ENCODE measurements at places on chromosomes 2 and 18.

DNA sequence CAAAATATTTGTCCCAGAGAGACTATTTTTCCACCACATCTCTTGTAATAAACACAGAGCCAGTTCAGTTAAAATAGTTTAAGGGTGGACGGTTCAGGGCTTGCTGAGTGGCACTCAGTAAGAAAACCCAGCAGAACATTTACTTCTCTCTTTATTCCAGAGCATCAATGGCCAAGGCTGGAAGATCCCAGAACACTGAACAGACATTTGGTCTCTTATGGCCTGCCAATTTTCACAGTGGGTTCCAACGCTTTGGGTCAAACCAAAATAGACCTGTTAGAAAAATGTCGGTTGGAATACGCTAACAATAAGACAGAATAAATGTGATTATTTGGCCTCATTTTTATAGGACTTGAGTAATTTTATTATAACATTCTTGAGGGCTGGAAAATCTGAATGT is 580.3 kb upstream of the TMEFF2 start:
- no peak for DNase-seq

- no peak for DNase-seq
Observed at GRCh38 chr2:11767779-11768178, 21.3 kb downstream of the LPIN1 start.

- DNase-seq = no peak
Observed at GRCh38 chr18:11689669-11690565, 853 bp downstream of the GNAL start.

DNA sequence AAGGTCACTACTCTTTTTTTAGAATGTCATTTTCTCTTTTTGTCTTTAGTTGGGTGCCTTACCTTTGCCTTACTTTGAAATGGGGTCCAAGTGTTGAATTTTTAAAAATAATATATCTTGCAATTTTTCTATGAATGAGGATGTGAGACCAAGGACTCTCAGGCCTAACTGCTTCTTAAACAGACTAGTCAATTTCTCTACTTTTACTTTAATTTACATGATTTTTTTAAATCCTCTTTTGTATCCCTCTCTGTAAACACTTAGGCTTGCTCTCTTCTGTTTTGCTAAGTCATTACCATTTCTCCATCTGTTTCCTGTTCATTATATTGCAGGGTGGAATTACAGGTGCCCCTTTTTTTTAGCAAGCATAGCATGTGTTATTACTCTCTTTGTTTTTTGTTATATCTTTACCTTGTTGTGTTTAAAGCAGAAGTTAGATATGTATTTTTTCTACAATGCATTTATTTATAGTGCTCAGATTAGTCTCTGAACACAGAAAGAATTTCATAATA is 261.8 kb downstream of the SPAG16 start:
- DNase-seq = no peak

DNA sequence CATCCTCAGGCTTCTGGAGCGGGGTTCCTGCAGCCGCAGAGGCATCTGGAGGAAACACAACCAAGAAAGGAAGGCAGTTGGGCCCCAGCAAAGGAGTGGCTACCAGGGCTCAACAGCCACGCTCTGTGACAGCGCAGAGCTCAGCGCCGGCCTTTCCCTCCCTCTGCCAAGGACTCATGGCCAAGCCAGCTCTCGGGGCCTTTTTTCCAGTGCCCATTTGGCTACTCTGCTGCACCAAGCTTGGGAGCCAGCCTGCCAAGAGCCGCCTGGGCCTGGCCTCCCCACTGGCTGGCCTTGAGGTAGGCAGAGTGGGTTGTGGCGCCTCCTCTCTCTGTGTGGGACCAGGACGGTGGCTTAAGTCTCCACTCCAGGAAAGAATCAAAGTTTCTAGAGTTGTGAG is 7.2 kb upstream of the CCDC74A start:
- no peak for DNase-seq

DNA sequence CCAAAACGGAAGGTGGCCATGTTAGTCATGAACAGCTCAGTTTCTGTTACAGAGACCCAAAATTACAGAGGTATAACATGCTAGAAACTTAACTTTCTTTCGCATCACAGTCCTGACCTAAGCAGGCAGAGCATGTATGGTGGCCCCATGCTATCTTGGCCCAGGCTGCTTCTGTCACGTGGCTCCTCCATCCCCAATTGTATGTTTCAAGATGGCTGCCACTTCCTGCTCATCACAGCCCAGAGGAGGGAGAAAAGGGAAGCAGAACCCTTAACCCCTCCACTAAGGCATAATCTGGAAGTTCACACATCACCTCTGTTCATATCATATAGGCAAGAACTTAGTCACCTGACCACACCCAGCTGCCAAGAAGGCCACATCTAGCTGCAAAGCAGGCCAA is 28.7 kb downstream of the CDK15 start:
- DNase-seq = no peak

GRCh38 chr18:62045316-62045715 is 141.5 kb downstream of the PIGN start:
- no peak for DNase-seq

GRCh38 chr2:220785178-220785577 is 786.9 kb downstream of the EPHA4 start:
- DNase-seq = no peak

GRCh38 chr18:2310886-2311285 is 260.4 kb downstream of the METTL4 start:
- DNase-seq = no peak

GRCh38 chr2:172843902-172844715 is 108.5 kb downstream of the RAPGEF4 start:
- DNase-seq = no peak

DNA sequence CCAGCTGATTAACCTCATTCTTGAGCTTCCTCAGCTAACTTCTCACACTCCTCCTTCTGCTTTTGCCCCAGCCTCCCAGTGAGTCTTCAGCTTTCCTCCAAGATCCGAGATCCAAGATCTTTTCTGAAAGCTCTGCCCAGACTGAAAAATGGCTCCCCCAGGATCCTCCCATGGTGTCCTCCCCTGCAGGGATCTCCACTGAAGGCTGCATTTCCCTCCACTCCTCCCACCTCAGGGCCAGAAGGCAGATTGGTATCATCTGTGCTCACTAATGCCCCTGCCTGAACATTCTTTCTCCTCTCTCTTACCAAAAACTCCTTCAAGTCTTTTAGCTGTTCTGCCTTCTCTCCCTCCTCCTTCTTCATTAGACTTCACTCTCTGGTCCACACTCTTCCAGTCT is 6.1 kb upstream of the FOXI3 start:
- DNase-seq = no peak

DNA sequence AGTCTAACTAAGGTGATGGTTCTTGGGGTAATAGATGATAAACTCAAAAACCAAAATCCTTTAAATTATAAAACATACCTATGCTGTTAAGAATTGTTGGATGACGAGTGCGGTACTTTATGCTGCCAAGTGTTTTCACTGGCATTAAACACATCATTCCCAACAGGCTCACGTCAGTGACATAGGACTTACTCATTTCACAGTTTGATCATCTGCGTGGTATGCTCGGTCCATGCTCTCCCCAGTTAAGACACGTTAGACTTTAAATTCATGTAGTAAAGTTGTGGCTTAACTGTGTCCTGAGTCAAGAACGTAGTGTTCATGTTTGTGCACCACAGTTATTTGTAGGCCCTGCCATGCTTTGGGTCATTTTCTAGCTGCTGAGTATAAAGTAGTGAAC is 125.6 kb upstream of the MYT1L start:
- DNase-seq = no peak

- DNase-seq = no peak
Observed at GRCh38 chr18:23142251-23142929, 7.1 kb downstream of the CABLES1 start.

DNA sequence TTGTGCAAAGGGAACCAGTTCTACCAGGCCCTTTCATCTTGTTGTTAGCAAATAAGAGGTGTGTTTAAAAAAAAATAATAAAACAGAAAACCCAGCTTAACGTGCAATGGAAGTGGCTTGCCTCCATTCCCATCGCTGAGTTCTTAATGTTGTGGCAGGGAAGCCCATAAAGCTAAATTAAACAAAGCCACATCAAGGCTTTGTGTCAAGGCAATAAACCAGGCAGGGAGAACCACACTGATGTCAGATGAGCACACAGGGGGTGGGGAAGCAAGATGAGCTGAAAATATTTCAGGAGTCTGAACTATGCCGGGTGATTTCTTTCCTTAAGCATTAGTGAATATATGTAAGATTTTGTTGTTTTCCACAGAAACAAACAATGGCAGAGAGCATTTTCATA is 73.5 kb downstream of the PHLPP1 start:
- DNase-seq = no peak

- DNase-seq = no peak
Observed at GRCh38 chr18:24837066-24837465, 376.6 kb downstream of the HRH4 start.

DNA sequence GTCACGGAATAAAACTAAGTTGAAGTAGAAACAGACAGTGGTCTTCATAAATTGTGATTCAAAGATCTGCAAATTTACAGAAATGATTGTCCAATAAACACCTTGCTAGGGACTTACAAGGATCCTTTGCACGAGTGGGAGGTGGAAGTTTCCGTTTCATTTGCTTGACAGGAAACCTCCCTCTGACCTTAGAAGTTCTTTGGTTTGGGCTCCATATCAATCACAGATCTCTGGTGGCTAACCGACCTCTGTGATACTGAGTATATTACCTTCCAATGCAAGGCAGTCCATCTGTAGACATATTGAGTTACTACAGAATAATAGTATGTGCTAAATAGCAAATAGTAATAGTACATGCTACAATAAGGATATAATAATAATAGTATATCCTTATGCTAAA is 33.7 kb upstream of the RNF152 start:
- no peak for DNase-seq

GRCh38 chr2:160209516-160209856 is 9.4 kb upstream of the ITGB6 start:
- DNase-seq = no peak
